COLO829 (cell line): ENCODE measurements at places on chromosomes 13 and 19.

DNA sequence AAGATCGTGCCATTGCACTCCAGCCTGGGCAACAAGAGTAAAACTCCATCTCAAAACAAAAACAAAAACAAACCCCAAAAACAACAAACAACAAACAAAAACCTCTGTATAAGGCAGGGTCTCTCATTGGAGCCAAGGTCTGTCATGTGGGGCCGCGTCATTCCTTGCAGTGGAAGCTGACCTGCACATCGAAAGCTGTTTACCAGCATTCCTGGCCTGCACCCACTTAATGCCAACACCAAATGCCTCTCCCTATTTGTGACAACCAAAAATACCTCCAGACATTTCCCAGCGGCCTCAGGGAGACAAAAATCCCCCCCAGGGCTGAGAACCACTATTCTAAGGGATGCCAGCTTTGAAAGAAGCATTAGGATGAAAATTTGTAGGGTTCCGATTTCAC lies 1.2 kb downstream of the CPAMD8 start:
- DNase-seq: no peak

DNA sequence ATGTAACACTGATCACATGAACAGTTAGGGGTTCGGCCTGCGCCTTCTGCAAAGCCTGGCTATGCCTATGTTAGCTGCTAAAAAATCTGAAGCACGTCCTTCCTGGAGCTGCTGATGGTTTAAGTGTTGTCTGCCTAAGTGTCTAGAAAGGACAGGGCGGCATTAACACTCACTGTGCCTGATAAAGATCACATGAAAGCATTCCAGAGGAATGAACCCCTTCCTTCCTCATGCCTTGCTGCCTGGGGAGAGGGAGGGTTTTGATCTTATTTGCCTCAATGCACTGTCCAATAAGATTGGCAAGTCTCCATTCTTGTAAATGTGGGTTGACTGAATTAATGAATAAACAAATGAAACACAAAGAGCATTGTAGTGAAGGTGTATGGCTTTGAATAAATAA lies 5.2 kb downstream of the DOCK9 start:
- peak; percentile 51 for DNase-seq

- no peak for DNase-seq
Observed at GRCh38 chr19:54393381-54393780, 21.9 kb upstream of the TTYH1 start.

DNA sequence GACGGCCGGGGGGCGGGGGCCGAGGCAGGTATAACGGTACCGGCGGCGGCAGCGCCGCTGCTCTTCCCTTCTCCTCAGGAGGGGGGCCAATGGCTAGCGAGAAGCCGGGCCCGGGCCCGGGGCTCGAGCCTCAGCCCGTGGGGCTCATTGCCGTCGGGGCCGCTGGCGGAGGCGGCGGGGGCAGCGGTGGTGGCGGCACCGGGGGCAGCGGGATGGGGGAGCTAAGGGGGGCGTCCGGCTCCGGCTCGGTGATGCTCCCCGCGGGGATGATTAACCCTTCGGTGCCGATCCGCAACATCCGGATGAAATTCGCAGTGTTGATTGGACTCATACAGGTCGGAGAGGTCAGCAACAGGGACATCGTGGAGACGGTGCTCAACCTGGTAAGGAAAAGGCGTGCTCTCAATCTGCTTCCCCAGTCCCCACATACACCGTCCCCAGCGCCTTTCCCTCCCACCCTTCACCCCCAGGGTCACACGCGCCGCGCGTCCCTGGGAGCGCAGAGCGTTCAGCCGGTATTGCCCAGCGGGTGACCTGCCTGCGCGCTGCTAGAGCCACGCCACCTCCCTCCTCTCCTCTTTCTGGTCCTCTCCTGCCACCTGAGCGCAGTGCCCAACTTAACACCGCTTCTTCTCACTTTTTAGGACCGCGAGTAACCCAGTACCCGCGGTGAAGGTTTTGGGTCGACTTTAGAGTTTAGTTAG lies 814 bp downstream of the NBEA start:
- DNase-seq: no peak

DNA sequence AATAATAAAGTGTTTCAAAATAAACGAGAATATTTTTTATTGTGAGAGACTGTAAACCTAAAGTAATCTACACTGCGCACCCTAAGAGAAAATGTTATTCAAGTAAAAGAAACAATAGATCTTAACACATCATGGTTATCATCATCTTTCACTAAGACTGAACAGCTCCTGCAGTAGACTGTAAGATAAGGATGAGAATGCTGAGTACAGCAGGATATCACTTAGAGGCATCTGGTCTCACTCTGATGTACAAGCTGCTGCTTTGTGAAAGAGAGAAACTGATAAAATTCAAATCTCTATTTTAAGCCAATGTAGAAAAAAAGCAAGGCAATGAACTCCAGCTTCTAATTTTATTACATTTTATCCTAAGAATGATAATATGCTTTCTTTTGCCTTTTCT lies 261.7 kb upstream of the HTR2A start:
- DNase-seq: no peak

- no peak for DNase-seq
Observed at GRCh38 chr13:75076476-75076875, 405.5 kb downstream of the TBC1D4 start.

GRCh38 chr13:51057001-51057400 lies 54.1 kb downstream of the C13orf42 start:
- DNase-seq: no peak

GRCh38 chr13:27535546-27535945 lies 84.8 kb downstream of the LNX2 start:
- DNase-seq: no peak

DNA sequence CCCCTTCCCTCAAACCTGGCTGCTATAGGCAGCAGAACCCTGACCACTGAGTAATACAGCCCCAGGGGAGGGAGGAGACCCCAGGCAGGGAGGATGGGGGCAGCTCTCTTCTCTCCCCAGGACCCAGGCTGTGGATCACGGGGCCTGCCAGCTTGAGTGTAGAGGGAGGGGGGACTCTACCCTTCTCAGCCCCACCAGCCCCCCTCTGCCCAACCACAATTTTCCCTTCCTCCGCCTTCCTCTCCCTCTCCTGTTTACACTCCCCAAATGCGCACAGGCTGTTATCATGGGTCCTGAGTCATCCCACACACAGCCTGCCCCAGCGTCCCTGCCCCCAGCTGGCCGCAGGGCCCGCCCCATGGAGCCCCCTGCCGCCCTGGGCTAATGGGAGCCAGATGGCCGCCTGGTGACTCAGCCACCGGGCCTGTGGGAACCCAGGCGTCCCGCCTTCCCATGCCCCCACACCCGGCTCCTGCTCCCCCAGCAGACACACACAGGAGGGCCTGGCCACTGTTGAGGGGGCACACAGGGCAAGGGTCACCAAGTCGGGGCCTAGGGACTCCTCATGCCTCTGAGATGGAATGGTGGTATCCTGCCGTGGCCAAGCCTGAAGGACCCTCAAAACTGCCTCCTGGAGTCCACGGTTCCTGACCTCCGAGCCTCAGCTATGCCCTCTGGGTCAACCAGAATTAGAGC lies 13.6 kb downstream of the CCDC97 start:
- no peak for DNase-seq

DNA sequence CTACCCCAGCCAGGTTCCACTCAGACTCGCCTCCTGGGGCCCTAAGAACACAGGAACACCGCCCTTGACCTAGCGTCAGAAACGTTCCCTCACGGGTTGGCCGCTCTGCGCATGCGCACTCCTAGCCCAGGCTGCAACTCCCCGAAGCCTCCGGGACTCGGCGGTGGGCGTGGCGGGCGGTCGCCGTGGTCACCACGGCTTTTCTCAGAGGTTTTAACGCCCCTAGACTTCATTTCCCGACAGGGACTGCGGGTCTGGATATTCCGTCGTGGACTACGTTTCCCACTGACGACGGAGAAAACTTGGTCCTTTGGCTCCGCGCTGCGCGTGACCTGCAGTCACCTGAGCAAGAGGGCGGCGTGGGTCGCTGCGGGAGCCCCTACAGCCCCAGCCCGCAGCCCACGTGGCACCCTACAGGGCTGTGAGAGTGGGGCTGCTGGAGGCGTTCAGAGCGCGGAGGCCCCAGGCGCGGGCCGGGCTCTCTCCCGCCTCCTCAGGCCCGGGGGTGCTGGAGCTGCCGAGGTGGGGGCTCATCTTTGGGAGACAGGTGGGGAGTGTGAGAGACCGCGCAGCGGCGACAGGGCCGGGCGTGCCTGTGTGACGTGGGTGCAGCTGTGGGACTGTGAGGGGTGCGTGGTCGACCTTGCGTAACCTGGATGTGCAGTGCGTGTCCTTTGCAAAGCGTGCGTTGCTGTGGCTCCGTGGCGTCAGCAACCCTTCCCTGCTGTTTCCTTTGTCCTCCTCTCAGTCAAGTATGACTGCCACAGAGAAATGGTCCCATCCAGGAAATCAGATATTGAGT lies 38.0 kb upstream of the ZNF573 start:
- DNase-seq: no peak

DNA sequence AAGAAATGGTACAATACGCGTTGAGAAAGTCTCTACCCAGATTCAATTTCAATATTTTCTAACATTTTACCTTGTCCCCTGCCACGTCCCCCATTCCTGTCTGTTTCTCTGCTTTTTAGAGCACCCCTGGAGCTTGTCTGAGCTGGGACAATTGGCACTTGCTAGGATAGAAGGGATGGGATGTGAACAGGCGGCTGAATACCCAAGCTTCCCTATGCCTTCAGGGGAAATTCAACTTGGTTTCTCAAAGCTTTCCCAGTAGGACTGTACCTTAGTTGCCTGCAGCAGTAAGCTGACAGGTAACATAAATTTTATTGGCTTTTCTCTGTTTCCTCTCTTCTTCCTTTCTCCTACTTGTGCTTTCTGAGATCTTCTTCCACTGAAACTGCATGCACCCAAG lies 1663.3 kb downstream of the EFNB2 start:
- no peak for DNase-seq

GRCh38 chr19:20349206-20349605 lies 182.2 kb downstream of the ZNF486 start:
- DNase-seq: no peak

- DNase-seq: no peak
Observed at GRCh38 chr19:44026622-44027021, 1.4 kb downstream of the ZNF222 start.

GRCh38 chr19:39310558-39311311 lies 9.9 kb downstream of the LRFN1 start:
- no peak for DNase-seq

- DNase-seq: peak; percentile 60
Observed at GRCh38 chr19:18304458-18305310, 18.2 kb downstream of the LSM4 start.

DNA sequence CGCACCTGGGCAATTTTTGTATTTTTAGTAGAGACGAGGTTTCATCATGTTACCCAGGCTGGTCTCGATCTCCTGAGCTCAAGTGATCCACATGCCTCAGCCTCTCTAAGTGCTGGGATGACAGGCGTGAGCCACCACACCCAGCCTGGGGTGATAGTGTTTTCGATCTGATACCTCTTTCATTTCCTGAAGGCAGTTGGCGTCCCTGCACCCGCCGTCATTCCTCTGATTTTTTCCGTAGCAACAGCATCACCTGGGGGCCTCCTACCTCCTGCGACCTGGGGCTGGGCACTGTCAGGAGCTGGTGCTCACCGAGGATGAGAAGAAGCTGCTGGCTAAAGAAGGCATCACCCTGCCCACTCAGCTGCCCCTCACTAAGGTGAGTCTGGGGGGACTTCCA lies 10.8 kb downstream of the CREB3L3 start:
- no peak for DNase-seq

GRCh38 chr19:21308773-21309172 lies 20.4 kb downstream of the ZNF708 start:
- DNase-seq: no peak

GRCh38 chr19:41734156-41734555 lies 21.2 kb upstream of the CEACAM6 start:
- DNase-seq: no peak

- DNase-seq: no peak
Observed at GRCh38 chr13:28822151-28822550, 2.0 kb downstream of the MTUS2 start.

GRCh38 chr19:54173951-54174834 lies 1.2 kb upstream of the TMC4 start:
- DNase-seq: no peak

DNA sequence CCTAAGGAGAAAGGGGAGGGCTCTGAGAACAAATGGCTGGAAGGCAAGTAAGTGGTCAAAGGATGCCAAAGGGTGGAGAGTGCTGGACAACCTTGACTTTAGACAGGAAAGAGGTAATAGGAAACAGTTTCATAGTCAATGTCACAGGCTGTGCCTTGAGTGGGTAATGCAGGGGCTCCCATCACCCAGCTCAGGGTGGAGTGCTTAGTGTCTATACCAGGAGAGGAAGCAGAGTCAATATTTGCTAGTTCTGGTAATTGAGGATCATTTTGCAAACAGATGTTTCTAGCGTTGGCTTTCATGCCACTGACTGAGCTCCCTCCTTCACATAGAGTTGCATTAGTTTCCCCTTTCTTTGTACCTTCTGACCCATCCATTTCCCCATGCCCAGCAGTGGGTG lies 64.6 kb upstream of the KL start:
- no peak for DNase-seq

DNA sequence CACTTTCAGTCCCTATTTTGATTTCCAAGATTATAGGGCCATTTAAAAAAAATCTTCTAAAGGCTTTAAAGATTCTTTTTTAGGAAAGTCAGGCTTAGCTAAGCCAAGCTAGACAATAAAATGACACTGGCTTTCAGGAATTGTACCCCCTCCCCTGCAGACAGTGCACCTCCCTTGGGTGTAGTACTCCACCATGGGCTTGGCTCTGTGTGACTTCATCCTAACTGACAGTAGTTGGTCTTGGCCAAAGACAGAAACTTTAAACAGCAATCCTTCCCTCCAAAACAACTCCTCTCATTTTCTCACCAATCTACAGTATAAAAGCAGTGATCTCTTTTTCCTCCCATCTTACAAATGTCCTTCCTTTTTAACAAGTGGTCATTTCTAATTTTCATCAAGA lies 283.0 kb downstream of the DNAJC15 start:
- no peak for DNase-seq

GRCh38 chr19:43625918-43626579 lies 6.6 kb upstream of the ZNF428 start:
- DNase-seq: peak; percentile 38

DNA sequence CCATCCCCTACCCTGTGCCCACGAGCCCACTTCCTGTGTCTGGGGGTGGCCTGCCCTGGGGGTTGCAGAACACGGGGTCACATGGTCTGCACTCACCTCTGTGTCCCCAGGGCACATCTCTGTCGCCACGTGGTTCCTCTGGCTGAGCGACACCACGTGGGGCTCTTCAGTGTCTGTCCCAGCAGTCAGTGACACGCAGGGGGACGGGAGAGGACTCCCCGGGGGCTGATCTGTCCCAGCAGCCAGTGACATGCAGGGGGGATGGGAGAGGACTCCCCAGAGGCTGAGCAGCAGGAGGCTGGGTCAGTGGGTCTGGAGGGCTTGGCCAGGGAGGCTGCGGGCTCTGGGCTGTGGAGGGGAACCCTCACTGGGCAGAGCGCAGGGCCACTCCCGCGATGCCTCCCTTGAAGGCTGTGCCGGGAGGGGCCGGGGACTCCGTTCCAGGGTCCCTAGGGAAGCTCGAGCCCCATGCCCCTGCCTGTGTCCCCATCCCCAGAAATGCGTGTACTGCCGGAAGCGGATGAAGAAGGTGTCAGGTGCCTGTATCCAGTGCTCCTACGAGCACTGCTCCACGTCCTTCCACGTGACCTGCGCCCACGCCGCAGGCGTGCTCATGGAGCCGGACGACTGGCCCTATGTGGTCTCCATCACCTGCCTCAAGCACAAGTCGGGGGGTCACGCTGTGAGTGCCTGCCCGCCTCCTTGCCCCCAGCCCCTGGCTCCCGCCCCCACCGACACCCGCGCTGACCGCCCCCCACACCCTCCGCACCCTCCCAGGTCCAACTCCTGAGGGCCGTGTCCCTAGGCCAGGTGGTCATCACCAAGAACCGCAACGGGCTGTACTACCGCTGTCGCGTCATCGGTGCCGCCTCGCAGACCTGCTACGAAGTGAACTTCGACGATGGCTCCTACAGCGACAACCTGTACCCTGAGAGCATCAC lies 174.8 kb downstream of the KDM4B start:
- no peak for DNase-seq
